ENCODE measurements at places on chromosomes 7 and 10.

GRCh38 chr7:11294965-11295364, 321.3 kb downstream of the PHF14 start:
- DNase-seq, result no peak

DNA sequence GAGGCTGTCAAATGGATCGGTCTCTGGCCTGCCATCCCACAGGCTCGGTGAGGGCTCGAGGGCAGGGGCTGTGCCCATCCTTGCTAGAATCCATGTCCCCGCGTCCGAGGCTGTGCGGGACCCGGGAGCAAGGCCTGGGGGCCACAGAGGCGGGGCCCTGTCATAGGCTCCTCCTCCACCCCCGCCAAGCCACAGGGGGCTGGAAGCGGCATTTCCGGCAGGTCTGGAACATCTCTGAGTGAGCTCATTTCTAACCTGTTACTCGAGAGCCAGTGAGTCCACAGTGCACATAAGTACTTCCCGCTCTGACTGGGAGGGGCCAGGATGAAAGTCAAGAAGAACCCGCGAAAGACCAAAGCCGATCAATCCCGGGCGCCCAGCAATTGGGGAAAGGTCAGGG, 57.6 kb downstream of the NKX6-2 start:
- DNase-seq, result no peak

- no peak for DNase-seq
Measured at GRCh38 chr7:102866535-102867215, 46.1 kb upstream of the LRRC17 start.

DNA sequence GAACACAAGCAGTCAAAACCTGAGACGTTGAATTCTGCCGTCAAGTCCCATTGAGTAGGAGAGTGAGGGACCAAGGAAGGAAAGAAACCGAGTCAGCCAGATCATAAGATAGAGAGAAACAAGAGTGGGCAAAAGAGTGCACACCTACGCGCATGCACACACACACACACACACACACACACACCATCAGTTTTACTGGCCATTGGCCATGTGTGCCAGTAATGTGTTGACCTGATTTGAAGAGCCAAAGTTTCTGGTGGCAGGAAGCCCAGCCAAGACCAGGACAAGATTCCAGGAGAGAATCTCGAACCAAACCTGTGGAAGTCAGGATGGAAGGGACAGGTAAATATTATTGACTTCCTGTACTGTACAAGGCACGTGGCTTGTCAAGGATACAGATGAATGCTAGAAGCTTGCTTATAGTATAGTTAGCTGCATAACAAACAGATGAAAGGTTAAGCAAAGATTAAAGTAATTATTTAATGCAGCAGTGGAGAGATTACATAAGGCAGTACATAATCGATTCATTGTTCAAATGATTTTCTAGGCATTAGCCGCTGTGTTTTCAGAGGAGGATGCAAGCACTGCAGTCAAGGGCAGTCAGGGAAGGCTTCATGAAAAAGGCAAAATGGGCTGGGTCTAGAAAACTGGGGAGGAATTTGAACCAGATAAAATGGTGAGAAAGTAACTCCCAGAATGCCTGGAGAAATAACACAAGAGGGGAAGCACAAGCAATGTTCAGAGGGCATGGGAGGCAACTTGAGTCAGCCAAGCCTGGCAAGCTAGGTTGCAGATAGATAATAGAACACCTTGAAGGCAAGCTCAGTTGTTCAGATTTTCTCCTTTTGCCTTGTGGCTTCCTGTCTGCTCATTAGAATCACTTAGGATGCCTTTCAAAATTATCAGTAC, 2.7 kb upstream of the HYCC1 start:
- DNase-seq, result no peak

DNA sequence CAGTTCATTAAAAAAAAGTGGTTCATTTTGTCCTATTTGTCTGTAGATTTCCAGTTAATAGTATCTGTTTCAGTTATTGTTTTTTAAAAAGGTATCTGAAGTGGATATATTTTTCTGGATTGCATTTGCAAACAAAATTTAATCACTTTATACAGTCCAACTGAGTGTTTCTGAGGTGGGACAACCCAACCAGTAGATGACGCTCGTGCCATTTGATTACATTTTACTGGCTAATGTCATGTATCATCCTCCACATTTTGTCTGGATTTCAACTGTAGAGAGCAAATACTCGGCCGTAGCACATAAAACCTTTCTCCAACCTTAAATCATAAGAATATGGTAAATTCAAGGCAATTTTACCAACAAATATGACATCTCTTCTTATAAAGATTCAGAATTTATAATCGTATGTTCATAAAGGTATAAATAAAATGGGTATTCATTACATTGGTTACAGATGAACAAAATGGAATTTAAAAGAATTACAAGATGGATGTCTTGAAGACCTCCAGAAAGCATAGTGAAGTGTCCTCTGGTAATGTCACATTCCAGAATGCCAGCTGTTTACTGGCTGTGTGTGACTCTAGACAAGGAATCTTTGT, 789.0 kb downstream of the PHTF2 start:
- no peak for DNase-seq

GRCh38 chr7:147809786-147810185, 780.8 kb upstream of the C7orf33 start:
- no peak for DNase-seq

GRCh38 chr10:3468919-3469638, 296.5 kb upstream of the PITRM1 start:
- DNase-seq, result peak; percentile 94

DNA sequence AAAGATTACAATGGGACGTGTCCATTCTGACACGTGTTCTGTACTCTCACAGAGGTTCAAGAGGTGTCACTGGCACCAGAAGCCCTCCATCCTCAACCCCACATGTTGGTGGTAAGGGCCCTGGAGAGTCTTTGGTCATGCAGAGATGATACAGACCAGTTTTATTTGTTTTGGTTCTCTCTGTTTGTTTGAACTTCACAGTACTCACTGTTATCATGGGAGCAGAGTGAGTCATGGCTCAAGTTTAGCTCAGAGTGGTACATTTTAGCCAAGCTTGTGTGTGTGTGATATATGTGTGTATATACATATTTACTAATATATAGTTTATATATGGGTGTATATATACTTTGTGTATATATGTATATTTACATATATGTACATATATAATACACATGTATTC, 935.6 kb downstream of the GRID1 start:
- DNase-seq, result no peak

- no peak for DNase-seq
Measured at GRCh38 chr7:123355576-123356190, 155.9 kb upstream of the SLC13A1 start.

- no peak for DNase-seq
Measured at GRCh38 chr10:119654540-119654939, 3.4 kb downstream of the BAG3 start.

DNA sequence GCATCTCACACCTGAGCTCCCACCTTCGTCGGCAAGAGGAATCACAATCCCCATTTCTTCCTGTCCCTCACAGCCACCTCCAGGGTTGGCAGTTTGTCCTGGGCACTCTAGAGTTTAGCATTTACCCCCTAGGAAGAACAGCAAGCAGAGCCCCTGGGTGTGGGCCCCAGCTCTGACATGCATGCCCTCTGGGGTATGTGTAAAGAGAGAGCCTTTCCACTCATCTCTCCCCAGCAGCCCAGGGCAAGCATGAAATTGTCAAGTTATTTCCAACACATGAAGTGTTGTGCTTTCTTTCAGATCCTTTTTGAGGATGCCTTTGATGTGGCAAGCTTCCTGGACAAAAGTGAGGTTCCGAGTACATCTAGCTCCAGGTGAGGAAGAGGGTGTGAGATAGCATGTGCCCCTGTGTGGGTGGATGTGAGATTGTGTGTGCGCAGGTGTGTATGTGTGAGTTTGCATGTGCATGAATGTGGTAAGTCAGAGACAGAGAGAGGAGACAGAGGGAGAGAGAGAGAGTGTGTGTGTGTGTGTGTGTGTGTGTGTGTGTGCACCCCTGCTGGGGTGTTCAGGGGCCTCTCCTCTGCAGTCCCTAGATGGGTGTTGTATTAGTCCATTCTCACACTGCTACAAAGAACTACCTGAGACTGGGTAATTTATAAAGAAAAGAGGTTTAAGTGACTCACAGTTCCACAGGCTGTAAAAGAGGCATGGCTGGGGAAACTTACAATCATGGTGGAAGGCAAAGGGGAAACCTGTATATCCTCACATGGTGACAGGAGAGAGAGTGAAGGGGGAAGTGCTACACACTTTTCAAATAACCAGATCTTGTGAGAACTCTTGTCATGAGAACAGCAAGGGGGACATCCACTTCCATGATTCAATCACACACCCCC, 18.1 kb downstream of the STRA8 start:
- no peak for DNase-seq

DNA sequence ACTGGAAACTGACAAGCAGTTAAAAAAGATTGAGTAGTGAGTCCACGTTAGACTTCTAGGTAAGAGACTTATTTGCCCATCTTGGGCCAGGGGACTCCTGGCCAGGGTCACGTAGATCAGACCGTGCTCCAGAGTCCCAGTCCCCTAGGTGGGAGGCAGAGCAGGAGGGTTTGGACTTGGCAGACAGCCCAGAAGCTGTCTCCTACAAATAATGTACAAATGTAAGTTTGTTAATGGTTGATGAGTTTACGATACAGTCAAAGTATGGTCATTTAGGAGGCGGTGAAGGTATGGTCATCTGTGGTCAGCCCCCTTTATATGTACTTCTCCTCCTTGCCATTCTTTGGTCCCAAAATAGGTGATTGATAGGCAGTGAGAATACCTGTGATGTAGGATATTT, 28.2 kb downstream of the INPP5F start:
- no peak for DNase-seq

- DNase-seq, result no peak
Measured at GRCh38 chr7:55970978-55971377, 6.6 kb downstream of the NIPSNAP2 start.

GRCh38 chr7:135158874-135159273, 11.0 kb downstream of the TMEM140 start:
- DNase-seq, result no peak

DNA sequence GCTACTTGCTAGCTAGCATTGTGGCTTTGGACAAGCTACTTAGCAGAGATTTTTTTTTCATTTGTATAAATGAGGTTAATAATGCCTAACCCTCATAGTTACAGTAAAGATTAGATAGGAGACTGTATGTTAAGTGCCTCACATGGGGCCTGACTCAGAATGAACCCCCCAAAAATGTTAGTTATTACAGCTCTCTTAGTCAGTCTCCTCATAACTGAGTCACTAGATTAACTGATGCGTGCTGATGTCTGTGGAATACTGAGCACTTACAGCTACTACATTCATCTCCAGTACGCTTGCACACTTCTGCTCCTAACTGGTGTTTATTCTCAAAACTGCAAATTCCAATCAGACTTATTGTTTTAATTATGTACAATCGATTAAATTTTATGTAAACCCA, 315.3 kb downstream of the SNX13 start:
- peak; percentile 65 for DNase-seq

DNA sequence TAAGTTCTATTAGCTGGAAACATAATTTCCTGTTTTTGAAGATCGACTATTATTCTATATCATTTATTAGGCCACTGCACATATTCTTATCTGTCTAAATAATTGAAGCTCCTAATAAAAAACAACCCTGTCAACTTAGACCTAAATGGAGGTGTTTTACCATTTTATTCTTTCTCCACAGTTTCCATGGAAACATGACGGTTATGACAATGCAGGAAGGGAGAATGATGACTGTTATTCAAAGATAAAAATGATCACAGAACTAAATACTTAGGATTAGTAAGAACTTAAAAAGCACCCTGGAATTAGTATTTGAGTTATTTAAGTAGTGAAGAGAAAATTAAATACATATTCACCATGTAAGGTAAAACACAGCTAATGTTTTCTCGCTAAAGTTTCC, 119.9 kb upstream of the DKK1 start:
- DNase-seq, result no peak

GRCh38 chr7:158030566-158030965, 557.1 kb downstream of the PTPRN2 start:
- no peak for DNase-seq

GRCh38 chr7:127655720-127656119, 3.7 kb downstream of the SND1 start:
- DNase-seq, result no peak

DNA sequence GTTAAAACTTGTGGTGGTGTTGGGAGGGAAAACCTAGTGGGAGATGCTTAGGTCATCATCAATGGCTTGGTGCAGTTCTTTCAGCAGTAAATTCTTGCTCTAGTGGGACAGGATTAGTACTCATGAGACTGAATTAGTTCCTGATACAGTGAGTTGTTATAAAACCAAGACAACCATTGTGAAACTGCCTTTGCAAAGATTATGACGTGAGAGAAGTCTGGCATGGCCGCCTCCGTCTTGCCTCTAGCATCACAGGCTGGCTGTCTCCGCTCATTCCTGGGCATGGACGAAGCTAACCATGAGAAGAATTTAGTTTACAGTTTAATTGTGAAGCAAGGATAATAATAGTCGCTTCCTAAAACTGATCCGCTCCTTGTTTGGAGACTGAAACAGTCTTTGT, 186.4 kb downstream of the KIF20B start:
- peak; percentile 8 for DNase-seq

DNA sequence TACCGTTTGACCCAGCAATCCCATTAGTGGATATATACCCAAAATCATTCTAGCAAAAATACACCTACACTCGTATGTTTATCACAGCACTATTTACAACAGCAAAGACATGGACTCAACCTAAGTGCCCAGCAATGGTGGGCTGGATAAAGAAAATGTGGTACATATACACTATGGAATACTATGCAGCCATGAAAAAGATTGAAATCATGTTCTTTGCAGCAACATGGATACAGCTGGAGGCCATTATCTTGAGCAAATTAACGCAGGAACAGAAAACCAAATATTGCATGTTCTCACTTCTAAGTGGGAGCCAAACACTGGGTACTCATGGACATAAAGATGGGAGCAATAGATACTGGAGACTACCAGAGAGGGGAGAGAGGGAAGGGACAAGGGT, 223.9 kb downstream of the FRMD4A start:
- no peak for DNase-seq

DNA sequence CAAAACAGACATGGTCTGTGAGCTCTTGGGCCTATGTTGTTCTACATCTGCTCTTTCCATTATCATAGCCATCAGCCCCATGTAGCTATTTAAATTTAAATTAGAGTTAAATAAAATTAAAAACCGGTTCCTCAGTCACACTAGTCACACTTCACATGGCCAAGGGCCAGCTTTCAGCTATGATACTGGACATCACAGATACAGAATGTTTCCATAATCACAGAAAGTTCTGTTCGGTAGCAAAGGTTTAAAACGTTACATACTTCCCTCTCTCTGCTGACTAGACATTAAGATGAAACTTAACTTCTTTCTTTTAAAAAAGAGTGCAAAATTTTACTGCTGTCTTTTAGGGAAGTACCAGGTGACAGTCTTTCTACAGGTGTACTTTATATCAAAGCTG, 43.0 kb downstream of the SRPK2 start:
- no peak for DNase-seq

GRCh38 chr7:151342811-151343210, 1.2 kb downstream of the NUB1 start:
- no peak for DNase-seq

- DNase-seq, result no peak
Measured at GRCh38 chr7:909358-910329, 33.3 kb downstream of the GET4 start.

Data from GM04503 (cell line).